ENCODE measurements at places on chromosomes 7 and 10.

GRCh38 chr7:77216181-77216845, 16.7 kb upstream of the FGL2 start:
- no peak for DNase-seq

DNA sequence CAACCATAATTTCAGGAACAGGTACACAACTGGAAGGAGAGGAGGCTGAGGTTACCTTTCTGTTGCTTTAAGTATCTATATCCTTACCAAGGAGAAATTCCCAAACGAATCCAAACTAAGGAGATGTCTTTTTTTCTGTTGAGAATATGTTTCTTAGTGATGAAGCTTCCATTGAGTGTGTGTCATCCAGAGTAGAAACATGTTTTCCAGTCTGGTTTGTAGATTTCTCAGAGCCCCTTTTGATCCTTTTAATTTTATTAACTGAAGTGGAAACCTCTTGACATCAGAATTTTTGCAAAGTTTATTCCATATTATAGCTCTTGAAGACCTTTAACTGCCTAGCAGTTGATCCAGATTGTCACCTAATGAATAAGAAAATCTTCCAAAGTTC, 207.1 kb upstream of the FERD3L start:
- no peak for DNase-seq

- peak; percentile 25 for DNase-seq
These were observed 31.7 kb upstream of the OPALIN start for GRCh38 chr10:96390460-96390864.

DNA sequence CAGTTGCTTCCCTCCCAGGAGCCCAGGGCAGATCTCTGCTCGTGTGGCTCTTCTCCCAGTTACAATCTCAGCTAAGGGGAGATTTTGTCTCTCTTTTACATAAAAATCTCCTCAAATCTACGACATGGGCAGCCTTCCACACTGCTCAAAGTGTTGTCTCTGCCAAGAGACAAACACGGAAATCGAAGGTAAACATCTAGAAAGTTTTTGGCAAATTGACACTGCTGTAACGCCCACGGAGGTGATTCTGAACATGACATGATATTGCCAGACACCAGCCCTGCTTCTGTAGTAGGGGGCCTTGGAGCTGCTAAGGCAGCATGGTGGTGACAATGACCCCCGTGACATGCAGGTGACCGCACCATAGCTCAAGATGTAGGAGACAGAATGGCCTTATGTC, 128.3 kb downstream of the CCDC3 start:
- no peak for DNase-seq

DNA sequence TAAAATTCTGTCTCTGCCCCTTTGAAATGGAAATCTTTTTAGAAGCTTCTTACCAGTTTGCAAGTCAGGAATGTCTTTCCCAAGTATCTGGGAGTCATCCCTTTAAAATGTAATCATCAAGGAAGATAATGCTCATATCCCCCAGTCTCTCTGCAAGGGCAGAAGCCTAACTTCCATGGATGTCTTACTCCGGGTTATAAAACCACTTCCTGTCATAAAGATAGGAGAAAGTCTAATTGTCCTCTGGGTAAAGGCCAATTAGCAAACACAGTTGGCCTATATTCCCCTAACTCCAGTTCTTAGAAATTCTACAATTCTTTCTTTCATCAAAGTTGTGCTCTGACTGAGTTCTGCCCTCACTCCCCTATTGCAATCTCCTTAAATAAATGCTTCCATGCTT, 1631.5 kb upstream of the LRRTM3 start:
- no peak for DNase-seq

- no peak for DNase-seq
These were observed 13.6 kb downstream of the CSTF2T start for GRCh38 chr10:51685768-51686167.

- no peak for DNase-seq
These were observed 19.4 kb downstream of the TUBAL3 start for GRCh38 chr10:5385224-5385623.

DNA sequence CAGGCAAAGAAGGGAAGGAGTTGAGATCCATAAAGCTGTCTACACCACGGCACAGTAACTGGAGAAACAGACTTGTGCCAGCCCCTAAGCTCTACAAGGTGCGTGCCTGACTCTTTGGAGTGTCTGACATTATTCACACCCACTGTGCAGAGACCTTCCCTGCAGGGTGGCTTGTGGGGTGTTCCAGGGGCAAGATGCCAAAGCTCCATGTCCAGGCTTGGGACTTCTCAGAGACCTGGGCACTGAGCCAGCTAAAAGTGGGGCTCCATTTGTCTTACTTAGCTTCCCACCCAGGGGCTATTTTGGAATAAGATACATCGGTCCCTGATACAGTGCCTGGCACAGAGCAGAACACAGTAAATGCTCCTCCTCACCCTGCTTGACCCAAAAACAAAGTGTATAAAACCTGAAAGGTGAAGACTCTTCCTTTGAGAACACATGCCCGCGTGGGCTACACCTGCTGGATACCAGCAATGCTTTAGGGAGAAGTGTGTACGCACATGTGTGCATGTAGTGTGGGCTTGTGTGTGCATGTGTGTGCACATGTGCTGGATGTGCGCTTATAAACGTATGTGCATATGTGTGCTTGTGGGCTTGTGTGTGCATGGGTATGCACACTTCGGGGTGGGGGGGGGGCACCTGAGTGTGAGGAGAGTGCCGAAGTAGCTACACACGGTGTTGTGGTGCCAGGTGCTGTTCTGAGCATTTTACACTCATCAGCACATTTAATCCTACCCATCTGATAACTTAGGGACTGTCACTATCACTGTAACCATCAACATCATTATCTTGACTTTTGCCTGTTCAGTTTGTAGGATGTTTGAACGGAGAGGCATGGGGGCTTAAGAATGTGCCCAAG, 143.0 kb downstream of the ARHGAP22 start:
- no peak for DNase-seq

DNA sequence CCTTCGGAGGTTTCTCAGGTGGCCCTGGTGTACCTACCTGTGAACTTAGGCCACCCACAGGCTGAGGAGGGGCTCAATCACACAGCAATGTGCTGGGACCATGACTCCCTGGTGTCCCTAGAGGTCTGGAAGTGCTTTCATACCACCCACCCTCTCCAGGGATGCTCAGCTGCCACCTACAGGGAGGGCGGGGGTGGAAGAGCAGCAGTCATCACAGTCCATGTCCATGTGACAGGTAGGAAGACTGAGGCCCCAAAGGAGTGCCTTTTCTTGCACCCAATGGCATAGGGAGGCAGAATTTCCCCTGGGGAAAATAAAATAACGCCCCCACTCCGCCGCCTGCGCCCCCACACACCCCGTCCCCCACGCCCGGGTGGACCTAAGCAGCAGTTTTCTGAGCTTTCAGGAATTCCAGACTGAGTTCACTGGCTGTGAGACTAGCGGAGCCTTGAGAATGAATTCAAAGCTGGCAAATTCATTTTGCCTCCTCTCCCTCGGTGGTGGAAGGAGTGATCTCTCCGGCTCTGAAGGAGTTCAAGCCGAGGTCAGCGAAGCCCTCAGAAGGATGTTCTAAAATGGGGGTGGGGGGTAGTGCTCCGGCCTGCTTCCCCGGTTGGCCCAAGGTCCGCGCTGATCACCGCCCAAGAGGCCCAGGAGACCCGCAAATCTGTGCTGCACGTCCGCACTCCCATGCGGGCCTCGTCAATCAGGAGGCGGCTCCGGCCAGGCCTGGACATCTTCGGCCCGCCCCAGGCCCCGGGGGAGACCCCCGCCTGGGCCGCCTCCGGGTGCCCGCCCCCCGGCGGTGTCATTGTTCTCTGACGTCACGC, 2.1 kb upstream of the ZMIZ1 start:
- DNase-seq: peak; percentile 25

DNA sequence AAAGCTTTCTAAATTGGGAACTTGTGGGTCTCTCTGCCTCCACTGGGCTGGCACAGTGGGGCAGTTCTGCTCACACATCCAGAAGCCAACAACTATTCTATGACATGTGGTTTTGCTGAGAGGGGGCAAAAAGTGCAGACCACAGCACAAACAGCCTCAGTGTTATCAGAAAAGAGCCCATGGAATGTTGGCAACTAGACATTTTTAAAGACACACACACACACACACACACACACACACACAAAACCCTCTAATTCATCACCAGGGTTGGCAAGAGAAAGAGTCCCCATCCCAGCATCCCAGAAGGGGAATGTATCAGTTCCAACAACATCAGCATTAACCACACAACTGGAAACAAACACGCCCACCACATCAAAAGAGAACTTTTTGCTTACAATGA, 117.1 kb downstream of the FGFR2 start:
- DNase-seq: no peak
